ENCODE measurements at places on chromosomes 6 and 20.

- no peak for DNase-seq
Observed at GRCh38 chr6:18323935-18324705, 59.8 kb upstream of the DEK start.

GRCh38 chr6:33156964-33157363, 35.3 kb downstream of the COL11A2 start:
- no peak for DNase-seq

DNA sequence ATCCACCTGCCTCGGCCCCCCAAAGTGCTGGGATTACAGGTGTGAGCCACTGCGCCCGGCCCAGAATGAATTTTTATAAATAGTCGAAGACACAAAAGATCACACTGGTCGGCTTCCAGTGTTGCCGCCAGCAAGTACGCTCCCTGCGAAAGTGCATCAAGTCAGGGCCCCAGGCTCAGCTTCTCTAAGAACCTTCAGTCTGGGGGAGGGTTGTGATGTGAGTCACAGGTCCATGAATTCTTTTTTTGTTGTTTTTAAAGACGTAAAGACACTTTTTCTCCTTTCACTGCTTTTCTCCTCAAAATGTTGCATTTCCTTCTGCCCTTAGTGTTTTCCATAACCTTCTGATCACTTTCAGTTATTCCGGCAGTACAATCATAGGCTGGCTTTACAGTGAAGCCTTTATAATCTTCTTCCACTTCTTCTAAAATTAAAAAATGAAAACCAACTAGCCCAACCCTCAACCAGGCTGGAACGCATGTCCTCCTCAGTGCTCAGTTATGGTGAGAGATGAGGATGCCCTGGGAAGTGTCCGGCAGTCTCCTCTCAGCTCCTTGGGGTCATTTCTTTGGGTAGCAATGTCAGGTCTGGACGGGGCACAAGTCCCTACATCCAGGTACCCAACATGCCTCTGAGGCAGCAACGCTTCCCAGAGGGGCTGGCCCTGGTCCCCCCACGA, 66.6 kb downstream of the CSE1L start:
- DNase-seq: no peak

- no peak for DNase-seq
Observed at GRCh38 chr6:151387175-151387970, 4.0 kb downstream of the ZBTB2 start.

DNA sequence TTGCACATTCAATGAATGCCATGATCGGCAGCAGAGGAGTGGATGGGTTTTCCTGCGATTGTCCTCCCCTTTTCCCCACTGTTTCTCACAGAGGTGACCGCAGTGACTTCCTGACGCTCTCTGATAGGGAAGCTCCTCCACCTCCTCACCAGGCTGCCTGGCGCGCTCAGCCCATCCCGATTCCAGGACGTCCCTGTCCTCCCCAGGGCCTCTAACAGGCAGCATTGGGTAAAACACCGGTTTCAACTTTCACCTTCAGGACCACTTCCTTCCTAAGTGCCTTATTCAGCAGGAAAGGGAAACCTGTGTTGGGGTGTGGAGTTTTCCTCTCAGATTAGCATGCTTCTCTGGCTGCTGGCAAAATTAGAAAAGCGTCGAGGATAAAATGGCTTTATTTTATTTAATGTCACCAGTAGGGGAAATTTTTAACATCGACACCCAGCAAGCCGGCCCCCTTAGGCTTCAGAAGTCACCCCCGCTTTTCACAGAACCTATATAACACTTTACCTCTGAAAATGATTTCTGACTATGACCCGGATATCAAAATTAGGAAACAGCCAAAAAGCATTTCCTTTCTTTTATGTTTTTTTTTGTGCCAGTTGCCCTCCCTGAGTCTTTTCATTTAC, 570.4 kb upstream of the GJE1 start:
- no peak for DNase-seq

DNA sequence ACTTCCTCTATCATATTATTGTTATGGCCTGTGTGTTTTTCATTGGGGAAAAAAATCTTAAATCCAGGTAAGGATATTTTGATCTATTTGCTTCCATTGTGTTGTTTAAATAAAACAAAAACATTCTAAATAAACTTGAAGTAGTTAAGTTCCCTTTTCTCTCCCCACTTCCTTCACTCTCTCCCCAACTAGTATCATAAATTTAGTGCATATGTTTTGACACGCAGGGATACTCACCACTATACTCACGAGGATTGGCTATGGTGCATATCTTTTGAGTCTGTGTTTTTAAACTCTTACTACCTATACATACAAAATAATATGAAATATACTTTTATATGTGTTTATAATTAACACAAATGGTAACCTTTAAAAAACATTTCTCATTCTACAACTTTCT, 5.2 kb downstream of the TTLL9 start:
- no peak for DNase-seq

GRCh38 chr20:24378661-24379483, 90.6 kb upstream of the SYNDIG1 start:
- DNase-seq: no peak

- no peak for DNase-seq
Observed at GRCh38 chr6:83193747-83194566, 800 bp downstream of the RWDD2A start.

DNA sequence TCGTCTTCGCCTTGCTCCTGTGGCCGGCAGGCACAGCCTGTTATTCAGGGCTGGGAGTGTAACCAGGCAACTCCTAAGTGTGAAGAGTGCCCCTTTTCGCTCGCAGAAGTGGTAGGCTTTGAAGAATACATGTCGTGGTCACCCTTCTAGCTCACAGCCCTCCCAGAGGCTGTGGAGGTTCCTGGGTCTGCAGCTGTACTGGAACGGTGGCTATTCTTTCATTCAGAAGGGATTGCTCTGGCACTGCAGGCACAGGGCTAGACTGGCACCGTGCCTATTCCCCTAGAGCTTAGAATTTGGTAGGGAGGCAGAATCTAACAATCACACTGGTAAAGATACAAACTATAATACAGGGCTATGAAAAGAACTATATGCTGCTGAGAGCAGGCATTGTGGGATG, 1.1 kb upstream of the SRSF12 start:
- DNase-seq: no peak

GRCh38 chr20:44073675-44074071, 113.3 kb downstream of the JPH2 start:
- DNase-seq: no peak

DNA sequence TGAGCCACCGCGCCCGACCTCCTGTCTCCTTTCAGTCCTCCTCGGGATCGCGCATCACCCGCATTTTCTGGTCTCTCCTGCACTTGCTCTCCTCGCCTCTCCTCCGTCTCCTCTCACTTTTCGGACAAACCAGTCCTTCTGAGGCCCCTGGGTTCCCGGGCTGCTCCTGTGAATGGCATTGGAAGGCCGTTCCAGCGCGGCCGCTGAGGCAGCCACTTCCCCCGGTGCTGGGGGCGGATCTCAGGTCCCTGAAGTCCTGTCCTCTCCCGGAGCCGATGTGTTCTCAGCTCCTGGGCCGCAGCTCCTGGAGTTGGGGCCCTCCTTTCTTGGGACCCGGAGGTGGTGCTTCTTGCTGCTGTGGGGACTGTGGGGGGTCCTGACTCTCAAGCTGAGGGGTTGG, 803 bp downstream of the MICB start:
- DNase-seq: no peak

DNA sequence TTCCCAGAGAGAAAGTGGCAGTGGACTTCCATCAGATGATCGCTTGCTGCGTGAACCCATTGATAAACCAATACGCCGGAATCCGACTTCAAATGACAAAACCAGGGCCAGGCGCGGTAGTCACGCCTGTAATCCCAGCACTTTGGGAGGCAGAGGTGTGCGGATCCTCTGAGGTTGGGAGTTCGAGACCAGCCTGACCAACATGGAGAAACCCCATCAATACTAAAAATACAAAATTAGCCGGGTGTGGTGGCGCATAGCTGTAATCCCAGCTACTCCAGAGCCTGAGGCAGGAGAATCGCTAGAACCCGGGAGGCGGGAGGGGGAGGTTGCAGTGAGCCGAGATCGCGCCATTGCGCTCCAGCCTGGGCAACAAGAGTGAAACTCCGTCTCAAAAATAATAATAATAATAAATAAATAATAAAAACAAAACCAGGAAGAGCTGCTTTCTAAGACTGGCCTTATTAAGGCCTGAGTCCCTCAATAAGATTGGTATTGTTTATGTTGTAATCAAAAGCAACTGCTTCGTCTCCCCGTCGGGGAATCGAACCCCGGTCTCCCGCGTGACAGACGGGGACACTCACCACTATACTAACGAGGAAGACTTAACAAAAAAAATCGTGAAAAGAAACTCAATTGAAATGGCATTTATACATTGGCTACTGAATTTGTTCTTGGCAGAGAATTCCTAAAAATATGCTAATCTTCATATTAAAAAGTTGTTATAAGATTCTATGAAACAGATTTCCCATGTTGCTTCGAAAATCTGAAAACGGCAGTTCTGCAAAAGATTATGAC, 110.2 kb upstream of the ZNF184 start:
- DNase-seq: no peak

- no peak for DNase-seq
Observed at GRCh38 chr6:24859132-24859531, 60.4 kb upstream of the ARMH2 start.

GRCh38 chr6:108166664-108167448, 1.0 kb downstream of the NR2E1 start:
- no peak for DNase-seq

DNA sequence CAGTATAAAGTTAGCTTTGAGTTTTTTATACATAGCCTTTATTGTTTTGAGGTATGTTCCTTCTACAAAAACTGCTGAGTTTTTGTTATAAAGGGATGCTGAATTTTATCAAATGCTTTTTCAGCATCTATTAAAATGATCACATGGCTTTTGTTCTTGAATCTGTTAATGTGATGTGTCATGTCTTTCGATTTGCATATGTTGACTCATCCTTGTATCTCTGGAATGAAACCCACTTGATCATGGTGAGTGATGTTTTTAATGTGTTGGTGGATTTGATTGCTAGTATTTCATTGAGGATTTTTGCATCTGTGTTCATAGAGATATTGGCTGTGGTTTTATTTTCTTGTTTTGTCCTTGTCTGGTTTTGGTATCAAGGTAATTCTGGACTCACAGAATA, 24.7 kb upstream of the BLCAP start:
- no peak for DNase-seq

GRCh38 chr6:44285552-44286284, 15.5 kb downstream of the TMEM151B start:
- no peak for DNase-seq

DNA sequence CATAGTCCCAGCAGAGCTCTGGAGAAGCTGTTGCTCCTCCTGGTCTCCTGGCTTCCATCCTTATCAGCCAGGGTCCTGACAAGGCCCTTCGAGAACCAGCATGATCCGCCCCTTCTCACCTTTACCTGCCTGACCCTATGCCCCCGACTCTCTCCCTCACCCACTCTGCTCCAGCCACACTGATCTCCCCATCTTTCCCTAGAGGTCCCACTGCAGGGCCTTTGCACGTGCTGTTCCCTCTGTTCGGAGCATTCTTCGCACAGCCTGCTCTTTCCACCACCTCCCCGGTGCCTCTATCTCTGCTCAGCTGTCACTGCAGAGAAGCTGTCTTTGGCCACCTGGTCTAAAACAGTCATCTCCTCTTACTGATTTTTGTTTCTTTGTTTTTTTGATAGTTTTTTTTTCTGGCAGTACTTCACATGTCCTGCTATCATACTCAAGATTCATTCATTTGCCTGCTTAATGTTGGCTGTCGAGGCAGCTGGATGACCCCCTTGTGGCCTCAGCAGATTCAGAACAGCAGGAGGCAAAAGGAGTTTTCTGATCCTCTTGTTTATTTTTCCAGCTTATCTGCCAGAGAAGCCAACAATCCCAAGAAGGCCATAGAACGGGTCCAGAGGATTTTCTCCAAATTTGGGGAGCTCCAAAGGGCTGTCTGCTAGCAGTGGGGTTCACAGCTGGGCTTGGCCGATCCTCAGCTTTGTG, 1.6 kb upstream of the PTGIS start:
- DNase-seq: no peak

DNA sequence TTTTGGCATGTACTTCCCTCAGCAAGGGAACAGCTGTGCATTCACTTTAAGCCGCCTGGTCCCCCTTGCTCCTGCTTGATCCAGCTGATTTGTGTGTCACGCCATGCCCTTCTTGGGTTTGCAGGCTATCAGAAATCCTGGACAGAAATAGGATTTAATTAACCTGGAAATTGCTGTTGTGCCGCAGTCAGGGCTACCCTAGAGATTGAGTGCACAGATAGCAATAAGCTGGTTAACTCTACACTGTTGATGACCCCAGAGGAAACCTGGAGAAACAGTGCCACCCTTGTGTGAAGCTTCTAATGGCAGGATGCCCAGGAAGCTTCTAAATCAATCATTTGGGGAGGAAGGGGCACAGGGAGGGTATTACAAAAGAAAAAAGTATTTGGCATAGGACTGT, 199.0 kb downstream of the JARID2 start:
- no peak for DNase-seq

DNA sequence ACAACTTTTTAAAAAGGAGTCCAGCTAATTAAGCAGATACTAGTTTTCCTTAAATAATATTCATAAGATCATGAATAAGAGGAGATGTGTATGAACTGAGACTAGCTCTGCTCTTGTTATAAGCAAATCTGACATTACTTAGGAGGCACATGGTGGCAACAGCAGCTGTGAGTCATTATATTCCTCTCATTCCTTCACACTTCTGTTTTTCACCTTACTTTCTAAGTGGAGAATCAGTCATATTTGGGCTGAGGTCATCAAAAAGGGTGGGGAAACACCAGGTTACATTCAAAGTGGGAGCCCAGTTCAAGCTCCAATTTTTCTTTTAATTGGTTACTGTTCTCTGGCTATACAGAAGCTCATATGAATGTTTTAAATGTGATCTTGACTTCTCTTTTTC, 6.0 kb upstream of the RIPPLY2 start:
- DNase-seq: no peak

DNA sequence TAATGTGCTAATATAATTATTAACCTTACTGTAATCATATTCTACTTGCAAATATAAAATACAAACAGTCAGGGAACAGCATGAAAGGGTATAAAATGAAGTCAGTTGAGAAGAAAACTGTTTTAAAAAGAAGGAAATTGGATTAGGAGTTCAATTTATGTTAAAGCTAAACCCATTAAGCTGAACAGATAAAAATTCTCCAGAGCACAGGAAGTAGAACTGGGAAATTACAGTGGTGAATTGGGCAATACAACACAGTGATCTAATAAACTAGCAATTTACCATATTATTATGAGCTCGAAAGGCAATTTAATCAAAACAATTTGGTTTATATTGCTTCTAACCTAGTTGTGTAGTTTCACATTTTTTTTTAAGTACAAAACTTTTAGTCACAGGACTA, 407.4 kb upstream of the RGS17 start:
- DNase-seq: no peak

DNA sequence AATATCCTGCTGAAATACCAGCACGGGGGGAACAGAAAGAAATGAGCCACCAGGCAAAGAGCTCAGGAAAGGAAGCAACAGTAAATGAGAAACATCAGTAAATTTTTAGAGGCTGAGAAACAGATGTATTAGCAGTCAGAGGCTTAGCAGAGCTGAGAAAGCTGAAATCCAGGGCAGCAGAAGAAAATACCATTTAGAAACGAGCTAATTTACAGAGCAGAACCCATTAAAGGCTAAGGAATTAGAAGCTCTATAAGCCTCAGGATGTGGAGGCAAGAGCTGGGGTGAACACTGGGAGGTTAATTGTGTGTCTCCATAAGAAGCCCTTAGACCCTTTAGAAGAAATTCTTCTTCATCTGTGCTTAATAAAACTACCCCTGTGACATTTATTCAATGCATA, 178.6 kb upstream of the RGS17 start:
- DNase-seq: no peak

All from stimulated activated CD8-positive, alpha-beta memory T cell treated with anti-CD3 and anti-CD28 coated beads, Interleukin-7, amount 100 ng/mL, for 1 hour (primary cell).